ENCODE measurements at places on chromosomes 7 and 10. TPM values are rescaled to one million over a fixed set of nuclear protein-coding genes. Genes with fewer than 3 reads are reported as not detected.

DNA sequence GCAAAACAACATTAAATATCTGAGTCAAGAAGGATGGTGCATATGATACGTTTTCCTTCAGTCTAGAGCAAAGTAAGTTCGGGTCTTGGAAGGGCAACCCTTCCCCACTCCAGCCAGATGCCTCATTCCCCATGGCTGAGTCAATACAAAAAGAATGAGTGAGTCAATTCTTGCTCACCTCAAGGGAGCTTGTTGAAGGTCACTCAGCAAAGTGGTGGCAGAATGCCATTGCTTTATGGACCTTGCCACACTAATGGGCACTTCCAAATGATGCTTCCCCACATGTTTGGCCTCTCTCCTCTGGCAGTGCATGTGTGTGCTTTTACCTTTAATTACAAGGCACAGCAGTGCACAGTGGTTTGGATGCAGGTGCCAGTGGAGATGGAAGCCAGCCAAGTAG, 296.5 kb downstream of the SORCS3 start:
- DNase-seq: peak; percentile 69

DNA sequence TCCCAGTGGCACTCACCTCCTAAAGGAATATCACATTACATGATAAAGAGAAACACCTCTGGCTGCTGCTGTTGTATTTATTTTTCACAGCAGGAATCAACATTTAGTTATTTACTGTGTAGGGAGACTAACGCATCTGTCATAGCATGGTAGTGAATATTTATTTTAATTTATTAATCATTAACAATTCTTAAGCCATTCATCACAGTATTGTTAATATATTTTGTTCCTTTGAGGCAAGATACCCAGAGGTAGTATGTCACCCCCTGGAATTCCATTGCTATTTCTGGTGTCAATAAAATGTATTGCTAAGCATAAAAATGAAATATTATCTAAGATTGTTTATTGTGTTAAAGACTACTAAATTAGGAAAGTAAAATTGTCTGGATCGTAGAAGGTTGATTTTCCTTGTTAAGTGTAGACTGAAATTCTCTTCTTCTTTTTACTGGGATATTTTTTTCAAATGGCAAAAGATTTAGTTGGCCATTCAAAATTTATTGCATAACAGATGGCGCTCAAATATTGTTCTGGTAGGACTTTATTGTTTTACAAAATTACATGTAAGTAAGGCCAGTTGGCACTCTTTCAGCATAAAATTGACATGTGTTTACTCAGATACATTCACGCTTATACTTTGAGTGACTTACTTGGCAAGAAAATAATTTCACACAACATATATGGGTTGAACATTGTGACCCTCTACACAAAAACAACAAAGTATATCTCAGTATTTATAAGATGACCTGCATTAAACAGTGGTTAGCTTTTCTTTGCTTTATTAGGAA, 1358.7 kb upstream of the SORCS1 start:
- no peak for DNase-seq

GRCh38 chr10:115979576-115979975, 293.4 kb downstream of the GFRA1 start:
- DNase-seq: no peak

Gene NACAD
- 6.0 TPM for polyA plus RNA-seq
